Stimulated activated CD4-positive, alpha-beta T cell treated with anti-CD3 and anti-CD28 coated beads, Interleukin-15, amount 100 ng/mL, for 24 hours (primary cell): ENCODE measurements at places on chromosomes 2 and 18.
A peak's percentile ranks its signal among the peaks of the same experiment; 100 is the strongest.

GRCh38 chr2:41912776-41913175, 135.0 kb upstream of the PKDCC start:
- no peak for DNase-seq

GRCh38 chr18:12420821-12421421, 13.2 kb downstream of the PRELID3A start:
- no peak for DNase-seq

GRCh38 chr2:72325592-72326422, 178.1 kb upstream of the CYP26B1 start:
- DNase-seq = peak; percentile 26

- peak; percentile 5 for DNase-seq
Measured at GRCh38 chr18:46502444-46502843, 154.6 kb downstream of the LOXHD1 start.

- no peak for DNase-seq
Measured at GRCh38 chr2:3300224-3300995, 77.2 kb downstream of the EIPR1 start.

DNA sequence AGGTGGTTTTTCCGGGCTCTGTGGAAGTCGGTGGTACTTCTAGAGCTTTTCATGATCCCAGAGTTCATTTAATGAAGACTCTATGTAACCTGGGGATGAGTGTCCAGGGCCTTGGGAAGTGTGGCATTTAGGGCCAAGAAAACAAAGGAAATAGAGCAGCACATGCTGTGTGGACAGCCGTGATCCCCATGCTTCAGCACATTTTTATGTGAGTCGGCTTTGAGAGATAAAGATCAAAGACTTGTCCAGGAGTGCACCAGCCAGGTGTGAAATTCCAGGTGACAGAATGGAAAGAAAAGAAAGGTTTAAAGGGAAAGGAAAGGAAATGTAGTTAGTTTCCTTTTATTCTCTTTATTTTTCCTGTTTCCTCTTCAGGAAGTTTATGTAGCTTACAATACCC, 258.0 kb upstream of the NRP2 start:
- no peak for DNase-seq

DNA sequence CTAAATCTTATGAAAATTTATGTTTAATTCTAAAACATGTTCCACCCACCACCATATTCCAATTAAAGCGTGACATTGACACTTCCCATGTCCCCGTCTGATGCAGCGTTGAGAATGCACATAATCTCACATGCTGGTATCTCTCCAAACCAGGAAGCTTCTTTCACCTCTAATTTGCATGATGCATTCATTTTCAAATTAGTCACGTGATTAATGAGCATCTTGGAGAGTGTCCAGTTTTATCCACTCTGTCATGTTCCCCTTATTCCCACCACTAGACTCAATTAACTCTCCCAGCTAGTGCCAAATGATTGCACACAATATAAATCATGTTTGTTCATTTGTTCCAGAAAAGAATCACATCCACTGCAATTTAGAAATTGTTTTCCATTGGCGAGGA, 105.8 kb downstream of the RIT2 start:
- DNase-seq = no peak

- no peak for DNase-seq
Measured at GRCh38 chr2:10717628-10718027, 3.8 kb upstream of the ATP6V1C2 start.

- no peak for DNase-seq
Measured at GRCh38 chr18:78503129-78503528, 476.5 kb upstream of the SALL3 start.

DNA sequence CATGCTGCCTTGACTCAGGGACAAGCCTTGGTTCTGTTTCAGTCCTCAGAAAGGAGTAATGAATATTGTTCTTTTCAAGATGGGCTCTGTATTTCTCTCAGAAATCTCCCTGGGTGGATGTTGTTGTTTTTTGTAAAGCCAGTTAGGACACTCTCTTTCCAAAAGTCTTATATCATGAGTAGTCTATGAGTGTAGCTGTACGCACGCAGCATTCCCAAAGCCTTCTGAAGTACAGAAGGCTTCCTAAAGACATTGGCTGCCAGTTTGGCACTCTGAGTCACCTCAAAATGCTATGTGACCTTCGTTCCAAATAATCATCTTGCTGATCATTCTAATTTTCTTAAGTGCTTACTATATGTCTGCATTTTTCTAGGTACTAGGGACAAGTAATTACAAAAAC, 16.7 kb upstream of the GTF2A1L start:
- DNase-seq = no peak

DNA sequence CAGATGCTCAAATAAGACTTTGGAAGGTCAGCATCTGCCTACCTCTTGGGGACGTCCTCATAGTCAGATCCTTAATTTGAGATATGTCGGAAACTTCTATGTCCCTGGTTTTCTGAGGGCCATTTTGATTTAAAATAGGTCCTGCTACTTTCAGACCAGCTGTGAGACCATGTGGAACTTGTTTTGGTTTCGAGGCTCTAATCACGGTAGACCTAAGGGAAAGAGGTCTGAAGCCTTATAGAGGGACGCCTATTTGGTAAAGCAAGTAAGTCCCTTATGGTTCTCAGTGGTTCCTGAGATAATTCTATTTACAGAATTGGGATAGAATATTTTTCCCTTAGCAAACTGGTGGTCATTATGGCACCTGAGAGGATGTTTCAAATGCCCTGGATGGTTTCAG, 75.1 kb downstream of the RFTN2 start:
- no peak for DNase-seq

DNA sequence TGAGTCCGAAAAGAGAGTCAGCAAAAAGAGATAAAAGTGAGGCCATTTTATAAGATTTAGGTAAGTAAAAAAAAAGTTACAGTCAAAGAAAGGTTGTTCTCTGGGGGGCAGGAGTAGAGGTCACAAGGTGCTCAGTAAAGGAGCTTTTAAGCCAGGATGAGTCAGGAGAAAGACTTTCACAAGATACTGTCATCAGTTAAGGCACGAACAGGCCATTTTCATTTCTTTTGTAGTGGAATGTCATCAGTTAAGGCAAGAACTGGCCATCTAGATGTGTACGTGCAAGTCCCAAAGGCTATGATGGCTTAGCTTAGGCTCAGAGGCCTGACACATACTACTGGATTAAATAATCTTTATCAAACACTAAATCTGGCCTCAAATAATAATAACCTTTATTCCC, 1207.3 kb upstream of the FAM98A start:
- no peak for DNase-seq

DNA sequence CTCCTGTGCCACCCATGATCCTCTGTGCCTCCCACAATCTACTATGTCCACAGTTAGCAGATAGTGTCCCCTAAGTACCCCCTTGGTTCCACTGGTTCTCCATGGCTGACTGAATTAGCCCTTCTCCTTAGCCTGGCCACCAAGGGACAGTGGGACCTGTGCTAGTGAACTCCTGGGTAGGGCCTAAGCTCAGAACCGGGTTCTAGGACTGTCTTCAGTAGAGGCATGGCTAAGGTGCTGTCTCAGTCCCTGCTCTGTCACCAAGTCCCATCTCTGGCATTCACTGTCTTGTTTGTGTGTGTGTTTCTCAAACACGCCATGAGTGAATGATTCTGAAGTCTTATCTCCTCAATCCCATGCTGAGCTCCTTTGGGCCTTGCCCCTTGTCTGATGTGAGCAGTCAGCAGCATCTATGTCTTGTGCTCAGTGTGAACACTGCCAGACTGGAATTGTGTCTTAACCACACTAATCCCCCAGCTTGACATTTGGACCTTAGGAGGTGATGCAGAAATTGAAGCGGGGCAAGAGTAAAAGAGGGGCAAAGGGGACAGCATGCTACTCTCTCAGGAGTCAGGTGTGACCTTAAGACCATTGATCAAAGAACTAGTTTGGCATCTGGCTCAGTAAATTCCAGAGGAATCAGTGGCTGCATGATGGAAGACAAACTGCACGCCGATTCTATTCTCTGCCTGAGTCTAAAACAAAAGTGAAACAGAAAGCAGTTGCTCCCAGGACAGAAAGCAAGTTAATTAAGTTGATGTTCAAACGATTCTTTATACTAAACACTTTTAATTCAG, 190.5 kb downstream of the ALPK2 start:
- peak; percentile 6 for DNase-seq

DNA sequence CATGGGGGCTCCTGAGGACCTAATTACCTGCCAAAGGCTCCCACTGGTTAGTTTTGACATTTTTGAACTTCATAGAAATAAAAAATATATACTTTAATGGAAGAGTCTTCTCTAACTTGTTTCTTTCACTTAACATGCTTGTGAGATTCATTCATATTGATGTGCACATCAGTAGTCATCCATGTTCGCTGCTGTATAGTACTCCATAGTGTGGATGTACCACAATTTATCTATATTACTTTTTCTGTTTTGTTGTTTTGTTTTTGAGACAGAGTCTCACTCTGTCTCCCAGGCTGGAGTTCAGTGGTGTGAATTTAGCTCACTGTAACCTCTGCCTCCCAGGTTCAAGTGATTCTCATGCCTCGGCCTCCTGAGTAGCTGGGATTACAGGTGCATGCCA, 22.8 kb upstream of the EMILIN2 start:
- no peak for DNase-seq

GRCh38 chr2:141869572-141869971, 261.2 kb downstream of the LRP1B start:
- no peak for DNase-seq

- DNase-seq = no peak
Measured at GRCh38 chr2:10264506-10265328, 38.0 kb upstream of the HPCAL1 start.
